ENCODE measurements at places on chromosomes 13 and 19.

DNA sequence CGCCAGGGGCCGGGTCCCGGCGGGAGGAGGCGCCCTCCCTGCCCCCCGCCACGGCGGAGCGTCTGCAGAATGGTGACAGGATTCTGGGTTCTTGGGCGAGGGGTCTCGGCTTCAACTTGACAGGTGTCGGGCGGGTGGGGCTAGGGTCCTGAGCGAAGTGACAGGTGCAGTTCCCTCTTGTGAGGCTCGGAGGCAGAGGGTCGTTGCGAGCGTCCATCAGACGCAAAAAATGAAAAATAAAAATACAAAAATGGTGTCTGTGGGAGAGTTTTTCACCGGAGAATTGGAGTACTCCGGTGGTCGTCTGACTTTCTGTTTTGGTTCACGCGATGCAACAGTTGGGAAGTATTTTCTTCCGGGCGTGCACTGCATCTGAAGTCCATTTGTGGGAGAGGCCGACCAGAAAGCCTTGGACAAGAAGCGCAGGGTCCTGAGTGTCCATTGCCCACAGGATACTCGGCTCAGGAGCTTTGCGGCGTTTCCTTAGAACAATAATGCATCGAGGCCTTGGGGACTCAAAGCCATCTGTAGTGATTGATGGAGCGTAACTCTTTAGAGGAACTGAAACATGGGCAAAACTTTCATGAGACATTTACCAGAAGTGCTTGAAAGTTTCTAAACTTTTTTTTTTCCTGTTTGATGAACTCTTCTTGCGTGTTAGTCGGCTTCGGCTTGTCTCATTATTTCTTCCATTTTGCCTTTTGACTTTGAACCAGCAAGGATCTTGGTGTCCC lies 759 bp downstream of the RB1 start:
- DNase-seq, result no peak

DNA sequence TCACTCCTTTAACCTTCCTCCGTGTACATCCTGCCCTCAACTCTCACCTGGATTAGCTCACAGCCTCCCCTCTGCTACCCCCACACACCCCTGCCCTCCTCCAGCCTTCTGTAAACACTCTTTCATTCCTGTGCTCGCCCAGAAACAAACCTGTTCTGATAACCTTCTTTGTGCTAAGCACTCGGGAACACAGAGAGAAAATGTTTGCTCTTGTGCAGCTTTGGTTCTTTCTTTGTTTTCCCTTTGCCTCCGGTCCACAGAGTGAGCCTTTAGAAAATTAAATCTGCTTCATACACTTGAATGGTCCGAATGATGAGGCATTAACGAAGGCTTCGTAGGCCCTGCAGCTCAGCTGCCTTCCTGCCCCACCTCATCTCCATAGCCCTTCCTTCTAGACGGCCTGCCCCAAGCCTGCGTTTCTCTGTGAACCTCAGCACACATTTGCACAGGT lies 6.6 kb upstream of the ZDHHC20 start:
- no peak for DNase-seq

DNA sequence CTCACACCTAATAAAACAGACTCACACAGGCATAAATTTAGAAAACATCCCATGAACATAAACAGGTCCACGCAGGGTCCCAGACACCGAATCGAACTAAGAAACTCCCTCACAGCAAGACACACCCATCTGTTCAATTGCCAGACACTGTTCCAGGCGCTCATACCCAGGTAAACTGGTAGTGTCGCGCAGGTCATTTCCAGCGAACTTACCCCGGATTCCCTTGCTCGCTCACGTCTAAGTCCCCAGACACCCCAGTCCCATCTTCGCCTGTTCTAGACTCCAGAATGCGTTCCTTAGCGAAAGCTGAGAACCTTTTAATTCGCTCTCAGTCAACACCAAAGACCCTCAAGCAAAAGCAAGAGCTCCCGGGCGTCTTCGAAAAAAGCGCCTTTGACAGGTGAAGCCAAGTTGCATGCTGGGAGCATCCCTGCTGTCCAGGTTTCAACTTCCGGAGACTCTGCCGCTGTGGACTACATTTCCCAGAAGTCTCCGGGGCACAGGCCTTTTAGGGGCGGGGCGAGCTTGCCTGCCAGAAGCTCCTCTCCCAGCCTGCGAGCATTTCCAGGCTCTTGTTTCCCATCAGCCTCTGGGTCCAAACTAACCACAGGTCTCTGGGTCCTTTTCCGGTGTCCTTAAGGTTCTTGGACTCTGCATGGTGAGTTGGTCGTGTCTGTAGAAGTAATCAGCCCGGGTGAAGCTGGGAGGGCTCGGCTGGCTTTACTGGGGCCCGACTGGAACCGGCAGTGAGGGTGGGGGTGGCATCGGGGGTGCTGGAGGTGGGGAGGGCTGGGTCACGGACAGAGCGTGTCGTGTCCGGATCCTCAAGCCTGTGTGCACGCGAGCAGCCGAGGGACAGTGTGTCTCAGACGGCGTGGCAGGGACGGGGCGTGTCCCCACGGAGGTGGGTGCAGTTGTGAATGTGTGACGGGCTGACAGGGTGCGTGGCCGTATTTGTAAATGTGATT lies at the start of gene ZNF283:
ZNF283 (plus strand) TSS at position 535 of the 968 bp plus-strand sequence. CDS start 6,184 bp downstream, outside the sequence.
- DNase-seq, result peak; percentile 61

- peak; percentile 61 for DNase-seq
These were observed 63.5 kb upstream of the SPATA13 start for GRCh38 chr13:24097064-24097463.

DNA sequence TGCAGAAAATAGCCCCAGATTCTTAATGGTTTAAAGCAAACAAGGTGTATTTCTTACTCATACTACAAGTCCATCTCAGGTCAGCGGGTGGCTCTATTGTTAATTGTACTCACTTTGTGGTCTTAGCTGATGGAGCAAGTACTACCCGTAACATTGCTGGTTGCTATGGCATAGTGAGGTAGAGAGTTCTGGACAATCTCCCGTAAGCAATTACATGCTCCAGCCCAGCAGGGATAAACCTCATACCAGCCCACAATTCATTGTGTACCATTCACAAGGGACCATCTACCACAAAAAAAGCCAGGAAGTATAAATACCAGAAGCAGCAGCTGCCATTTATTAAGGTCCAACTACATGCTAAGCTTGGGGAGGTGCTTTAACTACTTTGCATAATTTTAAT lies 167.1 kb downstream of the PCDH9 start:
- DNase-seq, result no peak

GRCh38 chr19:55345818-55346724 lies 6.4 kb downstream of the KMT5C start:
- no peak for DNase-seq

GRCh38 chr13:31048521-31048920 lies 113.2 kb downstream of the HSPH1 start:
- DNase-seq, result no peak

- no peak for DNase-seq
These were observed 590.8 kb upstream of the SPRY2 start for GRCh38 chr13:80931766-80932165.

GRCh38 chr19:5996623-5997320 lies 18.8 kb upstream of the RANBP3 start:
- DNase-seq, result no peak

GRCh38 chr13:41065078-41065477 lies 3.8 kb downstream of the WBP4 start:
- DNase-seq, result no peak

GRCh38 chr13:113451951-113452421 lies 1.3 kb downstream of the ADPRHL1 start:
- DNase-seq, result no peak

GRCh38 chr13:46885018-46885417 lies 11.8 kb downstream of the HTR2A start:
- DNase-seq, result no peak

- DNase-seq, result no peak
These were observed 9.6 kb upstream of the CEACAM6 start for GRCh38 chr19:41745756-41746155.

- DNase-seq, result no peak
These were observed 9.8 kb downstream of the ZGLP1 start for GRCh38 chr19:10299545-10300458.

- peak; percentile 16 for DNase-seq
These were observed 954 bp upstream of the RASIP1 start for GRCh38 chr19:48741129-48741999.

DNA sequence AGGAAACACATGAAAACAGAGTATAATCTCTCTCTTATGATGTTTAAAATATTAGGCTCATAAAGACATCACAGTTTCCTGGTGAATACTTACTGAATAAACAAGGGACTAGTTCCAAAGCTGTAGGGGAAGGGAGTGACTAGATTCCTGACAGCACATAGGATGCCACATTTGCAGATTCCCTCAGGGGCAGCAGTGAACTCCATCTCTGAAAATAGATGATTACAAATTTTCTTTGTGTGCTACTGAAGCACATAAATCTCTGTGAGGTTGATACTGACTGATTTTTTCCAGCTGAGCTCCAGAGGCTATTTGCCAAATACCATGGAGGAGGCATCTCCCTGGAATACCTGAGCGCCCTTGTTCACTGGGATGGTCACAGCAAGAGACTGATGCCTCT lies 77.3 kb downstream of the FGF9 start:
- no peak for DNase-seq

DNA sequence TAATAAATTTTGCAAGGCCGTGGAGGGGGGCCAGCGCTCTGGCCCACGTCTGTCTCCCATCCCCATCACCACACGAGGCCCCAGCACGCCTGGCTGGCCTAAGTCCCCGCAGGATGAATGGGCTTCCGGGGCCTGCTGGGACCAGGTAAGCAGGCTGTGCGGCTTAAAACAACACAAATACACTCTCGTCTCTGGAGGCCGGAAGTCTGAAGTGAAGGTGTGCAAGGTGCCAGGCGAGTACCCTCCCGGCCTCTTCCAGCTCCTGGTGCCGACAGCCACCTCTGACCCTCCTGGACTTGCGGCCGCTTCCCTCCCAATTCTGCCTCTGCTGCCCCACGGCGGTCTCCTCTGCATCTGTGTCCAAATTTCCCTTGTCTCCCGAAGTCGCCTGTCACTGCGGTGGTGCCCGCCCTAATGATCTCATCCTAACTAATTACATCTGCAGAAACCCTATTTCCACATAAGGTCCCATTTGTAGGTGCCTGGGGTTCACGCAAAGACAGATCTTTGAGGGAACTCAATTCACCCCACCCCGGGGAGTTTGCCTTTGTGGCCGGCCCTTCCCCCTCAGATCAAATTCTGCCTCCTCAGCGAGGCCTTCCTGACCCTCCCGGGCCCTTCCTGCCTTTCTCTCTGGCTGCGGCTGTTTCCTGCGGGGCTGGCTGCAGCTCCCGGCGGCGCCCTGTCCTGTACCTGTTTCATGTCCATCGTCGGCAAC lies 8.1 kb upstream of the PTBP1 start:
- no peak for DNase-seq

- no peak for DNase-seq
These were observed 77.7 kb downstream of the MIPEP start for GRCh38 chr13:23811366-23812062.

DNA sequence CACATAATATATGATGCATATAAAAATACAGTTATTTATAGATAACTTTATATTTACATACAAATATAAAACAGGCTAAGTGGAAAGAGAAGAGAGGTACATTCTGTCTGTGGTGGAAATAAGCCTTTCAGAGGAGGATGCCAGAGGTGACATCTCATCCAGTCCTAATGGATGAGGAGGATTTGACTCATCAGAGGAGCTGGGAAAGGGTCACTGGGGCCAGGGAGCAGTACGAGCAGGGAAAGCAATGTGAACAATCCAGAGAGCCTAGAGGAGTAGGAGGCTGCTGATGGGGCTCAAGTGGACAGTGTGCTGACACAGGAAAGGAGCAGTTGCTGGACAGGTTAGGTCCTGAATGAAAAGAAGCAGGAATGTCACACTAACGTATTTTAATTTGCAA lies 18.6 kb downstream of the NALCN start:
- no peak for DNase-seq

GRCh38 chr19:45152504-45153338 lies 8.1 kb downstream of the NKPD1 start:
- DNase-seq, result no peak

- no peak for DNase-seq
These were observed 137.0 kb downstream of the FLT1 start for GRCh38 chr13:28357911-28358433.

GRCh38 chr13:103431856-103432255 lies 365.6 kb upstream of the SLC10A2 start:
- DNase-seq, result no peak

DNA sequence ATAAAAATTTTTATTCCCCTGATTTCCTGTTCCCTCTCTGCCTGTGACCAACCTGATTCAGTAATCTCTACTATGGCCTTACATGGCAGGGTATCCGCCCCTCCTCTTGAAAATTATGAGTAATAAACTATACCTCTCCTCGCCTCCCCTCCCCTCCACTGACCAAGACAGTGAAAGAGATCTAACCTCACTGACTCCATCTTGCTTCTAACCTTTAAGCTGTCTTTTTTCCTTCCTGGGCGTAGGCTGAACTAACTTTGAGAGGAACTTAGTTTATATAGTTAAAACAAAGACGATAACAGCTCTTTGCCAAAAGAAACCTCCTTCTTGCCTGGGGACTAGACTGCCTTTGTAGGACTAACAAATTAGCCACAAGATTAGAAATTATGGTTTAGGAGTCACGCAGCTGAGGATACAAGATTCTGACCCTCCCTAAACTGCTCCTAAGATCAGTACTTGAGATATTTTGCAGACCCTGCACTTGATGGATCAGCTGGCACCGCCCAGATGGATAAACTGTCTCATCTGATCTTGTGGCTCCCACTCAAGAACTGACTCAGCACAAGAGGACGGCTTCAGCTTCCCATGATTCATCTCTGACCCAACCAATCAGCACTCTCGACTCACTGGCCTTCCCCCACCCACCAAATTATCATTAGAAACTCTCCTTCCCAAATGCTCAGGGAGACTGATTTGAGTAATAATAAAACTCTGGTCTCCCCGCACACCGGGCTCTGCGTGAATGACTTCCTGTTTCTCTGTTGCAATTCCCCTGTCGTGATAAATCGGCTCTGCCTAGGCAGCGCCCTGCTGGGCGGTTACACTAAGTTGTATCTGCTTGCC lies 187.1 kb downstream of the TDRD3 start:
- DNase-seq, result peak; percentile 0

DNA sequence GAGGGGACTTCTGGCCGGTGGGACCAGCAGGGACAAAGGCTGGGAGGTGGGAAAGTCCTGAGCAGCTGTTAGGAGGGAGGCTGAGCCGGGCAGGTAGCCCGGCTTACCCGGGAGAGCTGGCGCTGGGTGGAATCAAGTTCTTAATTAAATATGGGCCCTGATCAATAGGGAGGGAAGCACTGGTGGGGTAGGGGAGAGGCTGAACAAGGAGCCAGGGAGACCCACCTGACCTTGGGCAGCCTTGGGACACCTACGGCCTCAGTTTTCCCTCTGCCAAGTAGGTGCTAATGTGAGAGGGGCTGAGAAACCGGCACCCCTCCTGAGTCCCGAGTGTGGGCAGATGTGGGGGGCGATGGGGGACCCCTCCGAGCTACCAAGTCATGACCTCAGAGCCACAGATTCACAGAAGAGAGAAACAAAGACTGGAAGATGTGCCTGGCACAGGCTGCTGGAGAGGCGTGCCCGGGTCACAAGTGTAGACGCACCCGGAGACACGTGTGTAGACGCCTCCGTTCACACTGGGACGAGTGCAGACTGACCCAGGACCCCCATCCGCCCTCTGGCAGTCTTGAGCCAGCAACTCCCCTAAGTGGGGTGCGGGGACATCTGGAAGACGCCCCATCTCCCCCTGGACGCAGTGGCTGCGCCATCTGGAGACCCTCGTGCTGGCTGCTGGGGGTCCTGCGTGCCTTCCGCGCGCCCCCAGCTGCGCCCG lies 8.4 kb downstream of the ONECUT3 start:
- DNase-seq, result no peak

All from stimulated activated CD8-positive, alpha-beta memory T cell treated with anti-CD3 and anti-CD28 coated beads, Interleukin-7, amount 100 ng/mL, for 48 hours (primary cell).